ENCODE measurements at places on chromosomes 12 and 14.
A peak's percentile ranks its signal among the peaks of the same experiment; 100 is the strongest.

DNA sequence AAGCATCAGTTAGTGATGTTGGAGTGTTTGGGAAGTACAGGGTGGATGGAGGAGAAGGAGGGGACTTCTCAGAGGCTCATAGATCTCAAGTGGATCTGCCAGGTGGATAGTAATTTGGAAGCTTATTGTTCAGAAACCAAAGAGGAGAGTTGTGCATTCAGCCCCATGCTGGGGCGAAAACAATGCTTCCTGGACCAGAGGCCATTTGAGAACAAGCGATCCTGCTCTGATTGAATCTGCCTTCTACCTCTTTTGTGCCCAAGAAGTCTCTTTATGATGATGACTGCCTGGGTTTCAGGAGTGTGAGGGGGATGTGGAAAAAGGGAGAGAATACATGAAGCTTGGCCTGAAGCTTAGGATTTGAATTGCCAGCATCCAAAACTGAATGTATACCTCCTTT lies 110.8 kb upstream of the SRRM4 start:
- no peak for DNase-seq

DNA sequence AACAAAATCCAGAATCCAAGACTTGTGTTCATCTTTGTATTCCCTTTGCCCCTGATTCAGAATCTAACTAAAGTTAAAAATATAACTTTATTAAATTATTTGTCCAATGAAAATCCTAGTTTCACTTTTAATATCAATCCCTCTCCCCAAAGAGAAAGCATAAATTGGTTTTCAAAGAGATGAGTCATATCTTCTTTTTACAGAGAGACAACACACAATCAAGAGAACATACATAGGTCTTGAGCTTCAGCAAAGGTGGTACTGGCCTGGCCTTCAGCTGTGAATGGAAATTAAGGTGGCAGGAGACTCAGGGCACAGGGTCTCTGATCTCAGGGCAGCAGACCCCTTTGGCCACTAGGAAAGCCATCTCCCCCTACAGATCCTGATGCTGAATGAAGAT lies 4.3 kb upstream of the ASCL1 start:
- DNase-seq = no peak

GRCh38 chr14:74444866-74445265 lies 18.9 kb upstream of the SYNDIG1L start:
- DNase-seq = no peak

DNA sequence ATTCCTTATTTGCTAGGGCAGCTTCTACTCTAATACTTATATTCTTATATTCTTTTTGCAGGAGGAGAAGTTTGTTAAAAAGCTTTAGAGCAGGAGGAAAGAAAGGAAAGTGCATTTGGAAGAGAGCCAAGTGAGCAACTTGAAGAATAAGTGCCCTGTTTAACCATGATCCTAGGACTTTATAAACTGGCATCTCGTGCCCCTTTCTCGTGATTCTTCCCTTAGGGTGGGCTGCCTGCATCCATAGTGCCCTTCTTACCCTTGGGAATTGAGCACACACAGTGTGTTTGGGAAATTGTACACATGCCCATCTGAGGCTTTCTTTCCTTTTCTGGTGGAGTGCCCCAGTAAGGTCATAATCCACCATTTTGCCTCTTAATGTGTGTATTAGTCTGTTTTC lies 141.9 kb downstream of the NUBPL start:
- no peak for DNase-seq

DNA sequence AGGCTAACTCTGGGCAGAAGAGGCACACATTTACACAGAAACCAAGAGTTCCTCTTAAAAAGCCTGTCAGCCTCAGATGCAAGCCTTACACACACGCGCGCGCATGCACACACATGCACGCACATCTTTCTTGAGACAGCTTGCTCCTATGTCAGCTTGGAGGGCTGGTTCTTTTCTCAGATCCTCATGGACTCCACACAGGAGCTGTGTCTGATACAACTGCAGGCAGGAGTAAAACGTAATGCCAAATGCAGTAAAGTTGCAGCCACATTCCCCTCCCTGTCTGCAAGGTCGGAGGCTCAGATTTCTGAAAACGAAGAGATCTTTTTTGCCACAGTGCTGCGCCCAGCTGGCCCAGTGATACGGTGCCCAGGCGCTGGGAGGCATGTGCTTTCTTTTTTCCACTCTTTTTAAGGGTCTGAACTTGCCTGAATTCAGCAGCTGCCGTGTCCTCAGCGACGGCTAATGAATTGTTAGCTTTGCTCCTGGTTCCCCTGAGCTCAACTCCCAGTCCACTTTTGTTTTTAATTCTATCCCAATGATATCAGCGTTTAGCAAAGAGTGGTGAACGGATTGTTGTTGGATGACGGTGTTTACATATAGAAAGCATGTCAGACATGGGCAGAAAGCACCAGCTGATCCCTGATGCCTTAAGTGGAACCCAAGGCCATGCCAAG lies 72.9 kb upstream of the FOXN3 start:
- DNase-seq = no peak

GRCh38 chr12:76927170-76927784 lies 48.5 kb upstream of the CSRP2 start:
- DNase-seq = peak; percentile 26

GRCh38 chr14:99936738-99937474 lies 128.3 kb upstream of the EVL start:
- DNase-seq = no peak

GRCh38 chr14:88029500-88029899 lies 24.6 kb downstream of the GPR65 start:
- DNase-seq = no peak

DNA sequence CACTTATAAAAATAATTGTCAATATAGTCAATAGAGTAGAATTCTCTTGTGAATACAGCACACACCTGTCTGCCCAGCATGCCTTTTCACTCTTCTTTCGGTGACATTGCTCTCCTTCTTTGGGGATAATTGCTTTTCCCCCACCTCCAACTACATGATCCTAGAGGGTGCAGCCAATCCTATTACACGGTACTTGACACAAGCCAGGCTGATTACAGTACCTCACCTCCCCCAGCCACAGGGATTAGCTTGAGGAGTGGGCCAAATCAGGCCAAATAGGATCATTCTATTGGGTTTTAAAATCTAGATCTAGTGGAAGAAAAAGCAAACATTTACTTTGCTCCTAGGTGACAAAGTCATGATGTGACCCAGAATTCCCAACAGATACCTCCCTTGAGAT lies 16.8 kb upstream of the NFYB start:
- DNase-seq = no peak

- no peak for DNase-seq
Measured at GRCh38 chr12:12807970-12808702, 5.0 kb upstream of the DDX47 start.

DNA sequence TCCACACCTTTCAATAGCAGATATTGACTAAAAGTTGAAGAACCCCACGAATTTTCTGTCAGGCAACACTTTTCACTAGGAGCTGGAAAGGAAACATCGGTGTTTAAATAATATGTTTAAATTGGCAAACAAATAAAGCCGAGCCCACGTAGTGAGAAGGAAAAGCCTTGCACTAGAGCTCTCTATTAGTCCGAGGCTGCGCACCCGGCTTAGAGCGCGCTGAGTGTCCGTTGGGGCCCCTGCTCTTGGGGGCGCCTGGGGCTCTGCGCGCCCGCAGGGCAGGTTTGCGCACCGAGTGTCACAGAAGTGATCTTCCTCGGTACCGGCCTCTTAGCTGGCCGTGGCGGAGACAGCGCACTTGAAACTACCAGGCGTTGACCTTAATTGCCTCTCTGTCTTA lies 6.4 kb downstream of the TTC6 start:
- no peak for DNase-seq

DNA sequence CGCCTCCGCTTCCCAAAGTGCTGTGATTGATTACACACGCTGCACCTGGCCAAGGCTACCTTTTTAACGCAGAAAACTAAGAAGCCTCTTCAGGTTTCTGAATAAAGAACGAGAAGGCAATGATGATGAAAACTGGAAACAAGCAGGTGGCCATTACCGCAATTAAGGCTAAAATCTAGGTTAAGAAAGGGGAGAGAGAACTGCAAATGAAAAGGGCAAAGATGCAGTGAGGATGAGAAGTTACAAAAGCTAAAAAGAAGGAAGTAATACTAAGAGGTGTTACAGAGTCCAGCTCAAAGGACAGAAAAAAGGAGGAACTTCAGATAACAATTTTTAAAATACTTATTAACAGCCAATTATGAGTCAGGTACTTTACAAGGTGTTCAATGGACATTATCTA lies 79.7 kb downstream of the DUSP16 start:
- DNase-seq = no peak

- no peak for DNase-seq
Measured at GRCh38 chr14:54355698-54356097, 41.1 kb upstream of the CDKN3 start.

DNA sequence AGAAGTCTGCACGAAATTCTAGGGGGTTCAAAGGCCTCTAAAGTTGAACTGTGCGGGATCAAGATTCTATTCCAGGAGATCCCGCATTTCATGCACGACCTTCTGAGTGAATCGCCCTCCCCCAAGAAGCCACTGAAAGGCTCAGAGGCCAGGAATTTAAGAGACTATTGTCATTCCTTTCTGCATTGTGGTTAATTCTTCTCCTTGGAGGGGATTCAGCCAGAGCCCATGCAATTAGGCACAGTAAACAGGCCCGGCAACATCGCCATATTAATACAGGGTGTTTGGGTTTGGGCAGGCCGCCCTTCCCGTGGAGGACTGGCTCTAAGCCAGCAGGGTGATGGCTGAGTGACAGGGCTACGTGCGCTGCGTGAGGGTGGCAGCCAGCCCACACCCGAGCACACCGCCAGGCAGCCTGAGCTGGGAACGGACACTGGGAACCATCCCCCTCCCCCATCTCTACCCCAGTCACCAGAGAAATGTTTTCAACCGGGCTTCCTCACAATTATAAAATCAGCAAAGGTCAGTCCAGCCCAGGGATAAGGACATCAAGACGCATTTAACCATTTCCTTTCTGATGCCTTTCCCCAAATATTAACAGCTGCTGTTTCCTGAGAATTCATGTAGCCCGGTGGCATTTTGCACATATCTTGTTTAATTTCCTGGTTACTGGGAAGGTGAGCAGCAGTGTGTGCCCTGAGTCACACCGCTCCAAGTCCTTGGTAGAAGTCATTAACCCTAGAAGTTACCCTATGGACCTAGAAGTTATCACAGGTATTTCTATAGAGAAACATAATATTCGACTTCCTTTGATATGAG lies 12.5 kb downstream of the EGLN3 start:
- DNase-seq = no peak

DNA sequence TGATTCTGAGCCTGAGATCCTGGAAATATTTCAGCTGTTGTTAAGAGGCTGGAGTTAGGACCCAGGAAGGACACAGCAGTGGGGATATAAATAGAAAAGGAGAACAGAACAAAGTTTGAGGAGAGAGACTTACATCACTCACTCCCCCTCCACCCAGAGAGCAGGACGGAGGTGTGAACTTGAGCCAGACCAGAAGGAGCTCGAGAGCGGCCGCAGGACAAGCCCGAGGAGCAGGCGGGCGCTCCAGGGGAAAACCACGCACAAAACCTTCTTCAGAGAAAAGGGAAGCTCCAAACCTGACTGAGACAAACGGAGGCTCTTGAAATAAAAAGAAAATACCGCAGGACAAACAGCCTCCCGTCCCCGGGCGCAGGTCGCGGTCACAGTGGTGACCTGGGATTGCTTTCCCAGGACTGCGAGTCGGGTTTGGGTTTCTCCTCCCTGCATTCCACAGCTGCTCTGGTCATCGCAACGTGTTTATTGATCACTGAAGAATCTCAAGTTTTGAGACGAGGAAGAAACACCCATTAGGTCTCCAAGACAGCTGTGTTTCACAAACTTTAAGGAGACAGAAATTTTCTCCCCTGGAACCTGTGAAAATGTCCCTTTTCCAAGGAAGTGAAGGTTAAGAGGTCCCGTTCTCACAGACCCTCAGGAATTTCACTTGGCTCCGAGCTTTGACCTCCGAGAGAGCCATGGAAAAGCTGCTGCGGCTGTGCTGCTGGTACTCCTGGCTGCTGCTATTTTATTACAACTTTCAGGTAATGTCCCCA lies at the start of gene ADGRD1:
ADGRD1 (plus strand) TSS at position 137 of the 773 bp plus-strand sequence; CDS start at position 696, 559 bp downstream.
- no peak for DNase-seq

DNA sequence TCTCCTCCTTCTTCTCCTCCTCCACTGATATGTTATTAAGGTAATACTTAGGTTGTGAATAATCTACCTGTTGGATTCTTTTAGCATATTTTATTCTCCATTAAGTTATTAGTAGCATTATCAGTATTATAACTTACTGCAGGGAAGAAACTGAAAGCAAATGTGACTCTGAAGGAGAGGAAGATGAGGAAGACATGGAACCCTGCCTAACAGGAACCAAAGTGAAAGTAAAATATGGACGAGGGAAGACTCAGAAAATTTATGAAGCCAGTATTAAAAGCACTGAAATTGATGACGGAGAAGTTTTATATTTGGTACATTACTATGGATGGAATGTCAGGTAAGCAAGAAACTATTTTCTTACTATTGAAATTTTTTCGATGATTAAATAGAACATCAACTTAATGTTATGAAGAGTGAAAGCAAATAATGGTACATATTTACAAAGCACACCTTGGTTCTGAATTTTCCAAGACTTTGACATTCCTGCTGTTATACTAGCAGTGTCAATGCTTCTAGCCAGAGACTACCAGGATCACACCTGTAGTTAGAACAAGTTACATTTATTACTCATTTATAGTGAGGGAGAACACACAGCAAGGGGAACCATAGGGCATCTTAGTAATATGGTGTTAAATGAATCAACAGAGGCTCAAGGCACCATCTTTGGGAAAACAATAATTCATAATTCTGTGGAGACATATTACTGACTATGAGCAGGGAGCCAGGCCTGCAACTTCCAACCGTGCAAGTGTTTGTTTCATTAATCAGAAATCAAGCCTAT lies 42.0 kb upstream of the TOMM20L start:
- no peak for DNase-seq

DNA sequence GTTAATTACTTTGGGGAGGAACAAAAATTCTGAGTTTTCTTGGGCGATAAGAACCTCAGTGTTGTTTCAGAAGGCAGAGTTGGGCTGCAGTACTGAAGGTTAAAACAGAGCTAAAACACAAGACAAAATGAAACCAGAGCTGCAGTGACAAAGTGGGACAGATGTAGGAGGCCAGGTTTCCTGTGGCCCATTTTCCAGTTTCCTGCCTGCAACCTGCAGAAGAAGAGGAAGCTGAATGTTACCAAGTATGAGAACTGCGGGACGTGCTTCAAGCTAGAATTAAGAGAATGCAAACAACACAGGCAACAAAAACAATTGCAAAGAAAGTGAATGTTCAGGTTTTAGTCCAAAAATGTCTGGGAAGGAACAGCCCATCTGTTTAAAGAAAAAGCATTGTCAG lies 17.8 kb downstream of the ELK3 start:
- DNase-seq = no peak

DNA sequence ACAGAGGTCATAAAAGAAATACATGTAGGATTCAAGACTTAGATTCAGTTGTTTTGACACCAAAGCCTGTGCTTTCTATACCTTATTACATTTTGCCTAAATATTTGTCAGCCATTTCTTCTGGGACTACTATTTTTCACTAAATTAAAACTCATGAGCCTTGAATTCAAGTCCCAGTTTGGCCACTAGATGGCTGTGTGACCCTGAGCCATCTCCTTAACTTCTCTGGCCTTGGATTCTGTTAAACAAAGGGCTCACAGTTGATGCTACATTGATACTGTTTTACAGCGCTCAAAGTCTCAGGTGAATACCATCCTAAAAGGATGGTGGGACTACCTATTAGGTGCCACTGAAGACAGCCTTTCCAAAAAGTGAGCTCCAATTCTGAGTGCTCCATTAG lies 39.6 kb upstream of the CCDC198 start:
- DNase-seq = no peak
